ENCODE measurements at places on chromosomes 12 and 14.

GRCh38 chr12:79183926-79184325 is 319.4 kb downstream of the SYT1 start:
- no peak for DNase-seq

DNA sequence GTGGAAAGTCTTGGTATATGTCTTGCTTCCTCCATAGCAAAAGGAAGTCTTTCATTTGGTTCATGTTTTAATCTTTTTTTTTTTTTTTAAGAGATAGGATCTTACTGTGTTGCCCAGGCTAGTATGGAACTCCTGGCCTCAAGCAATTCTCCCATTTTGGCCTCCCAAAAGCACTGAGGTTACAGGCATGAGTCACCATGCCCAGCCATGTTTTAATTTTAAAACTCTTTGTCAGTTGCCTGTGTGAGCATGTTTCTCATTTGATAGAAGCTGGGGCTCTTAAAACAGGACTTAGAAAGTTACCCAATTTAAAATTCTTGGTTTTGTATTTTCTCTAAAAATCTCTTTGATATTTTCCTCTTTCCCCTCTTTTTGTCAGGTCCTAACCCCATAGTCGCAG is 45.0 kb upstream of the REP15 start:
- DNase-seq = no peak

DNA sequence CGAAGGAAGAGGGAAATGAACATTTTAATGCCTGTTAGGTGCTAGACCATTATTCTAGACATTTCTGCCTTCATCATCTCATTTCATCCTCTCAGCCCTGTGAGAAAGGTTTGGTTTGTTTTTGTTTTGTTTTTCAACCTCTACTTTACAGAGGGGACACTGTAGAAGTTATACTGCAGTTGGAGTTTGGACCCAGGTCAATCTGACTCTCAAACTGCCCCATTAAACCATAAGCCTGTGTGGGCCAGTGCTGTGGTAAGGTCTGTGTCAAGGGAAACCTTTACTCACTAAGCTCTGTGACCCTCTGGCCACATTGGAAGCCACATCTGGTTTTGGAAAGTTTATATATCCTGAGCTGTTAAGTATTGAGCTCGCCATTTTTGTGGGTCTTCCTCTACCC is 8.5 kb downstream of the TEAD4 start:
- DNase-seq = no peak

DNA sequence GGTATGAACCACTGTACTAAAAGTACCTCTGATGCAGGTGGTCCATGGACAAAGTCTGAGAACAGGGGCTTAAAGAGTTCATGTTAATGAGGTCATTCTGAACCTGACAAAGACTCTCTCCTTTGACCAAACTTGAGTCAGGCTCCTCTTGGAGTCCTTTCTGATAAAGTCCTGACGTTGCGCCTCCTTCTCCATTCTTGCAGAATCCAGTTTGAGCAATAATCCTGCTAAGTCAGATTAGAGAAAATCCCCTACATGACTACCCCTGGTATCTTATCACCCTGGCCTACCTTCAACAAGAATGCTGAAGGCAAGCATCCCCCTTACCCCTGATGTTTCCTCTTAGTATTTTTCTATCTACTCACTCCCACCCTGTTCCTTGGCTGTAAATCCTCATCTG is 46.0 kb upstream of the ISM2 start:
- no peak for DNase-seq

- DNase-seq = no peak
Measured at GRCh38 chr14:54759982-54760585, 142.5 kb downstream of the GCH1 start.

DNA sequence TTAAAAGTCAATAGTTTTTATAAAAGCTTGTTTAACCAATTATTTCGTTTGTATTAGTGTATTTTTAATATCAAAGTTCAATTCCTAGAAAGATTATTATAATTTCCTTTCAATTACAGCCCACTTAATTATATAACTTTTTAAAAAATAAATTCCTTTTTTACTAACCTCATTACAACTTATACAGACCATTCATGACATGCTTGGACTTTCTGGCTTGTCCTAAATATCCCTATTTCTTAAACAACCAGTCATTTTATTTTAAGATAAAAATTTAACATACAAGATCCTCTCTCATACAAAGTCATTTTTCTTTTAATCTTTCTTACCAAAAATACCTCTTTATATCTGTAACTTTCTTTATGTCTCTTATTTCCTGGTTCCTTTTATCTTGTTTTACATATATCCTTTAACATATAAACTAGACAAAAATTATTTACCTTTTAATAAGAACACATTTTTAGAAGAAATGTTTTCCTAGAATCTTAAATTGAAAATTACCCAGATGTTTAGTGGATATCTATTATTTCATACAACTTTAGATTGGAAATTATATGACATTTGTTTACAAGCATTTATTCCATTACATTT is 10.4 kb upstream of the TMEM263 start:
- DNase-seq = no peak

GRCh38 chr14:54451121-54451601 is 10.0 kb upstream of the CNIH1 start:
- DNase-seq = no peak

GRCh38 chr12:89475203-89475990 is 49.2 kb downstream of the GALNT4 start:
- DNase-seq = no peak

GRCh38 chr12:92130999-92131398 is 14.6 kb downstream of the BTG1 start:
- DNase-seq = no peak

GRCh38 chr14:63647696-63648410 is 6.2 kb upstream of the WDR89 start:
- no peak for DNase-seq

DNA sequence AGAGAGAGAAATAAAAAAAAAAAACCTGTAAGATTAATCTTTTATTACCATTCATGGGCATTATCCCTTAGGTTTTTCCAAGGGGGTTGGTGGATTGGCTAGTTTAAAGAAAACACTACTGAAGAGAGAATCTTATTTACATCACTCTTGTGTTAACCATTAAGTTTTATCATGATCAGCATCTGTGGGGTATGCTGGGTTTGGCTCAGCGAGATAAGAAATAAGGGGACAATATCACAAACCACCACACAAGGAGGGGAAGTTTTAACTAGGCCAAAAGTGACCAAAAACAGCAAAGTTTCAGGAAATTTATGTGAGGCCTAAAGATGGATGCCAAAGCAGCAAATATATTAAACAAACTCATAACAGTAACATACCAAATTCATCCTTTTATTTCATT is 548.6 kb downstream of the SLC16A7 start:
- DNase-seq = no peak

DNA sequence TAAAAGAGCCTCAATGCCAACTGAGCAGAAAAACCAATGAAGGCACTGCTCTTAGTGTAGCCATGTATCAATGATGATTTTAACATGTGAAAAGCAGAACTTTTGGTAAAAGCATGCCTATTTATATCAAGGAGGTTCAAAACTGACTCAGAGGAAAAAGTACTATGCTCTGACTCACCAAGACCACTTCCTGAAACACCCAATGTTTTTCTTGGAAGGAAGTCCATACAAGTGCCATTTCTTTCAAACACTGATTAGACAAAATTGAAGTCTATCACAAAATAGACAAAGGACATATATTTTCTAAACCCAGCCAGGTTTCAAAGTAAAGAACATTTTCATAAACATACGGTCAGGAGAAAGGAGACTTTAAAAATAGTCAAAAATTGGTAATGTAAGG is 88.6 kb downstream of the EPS8 start:
- no peak for DNase-seq

GRCh38 chr12:14836336-14837210 is 6.8 kb downstream of the ART4 start:
- no peak for DNase-seq

DNA sequence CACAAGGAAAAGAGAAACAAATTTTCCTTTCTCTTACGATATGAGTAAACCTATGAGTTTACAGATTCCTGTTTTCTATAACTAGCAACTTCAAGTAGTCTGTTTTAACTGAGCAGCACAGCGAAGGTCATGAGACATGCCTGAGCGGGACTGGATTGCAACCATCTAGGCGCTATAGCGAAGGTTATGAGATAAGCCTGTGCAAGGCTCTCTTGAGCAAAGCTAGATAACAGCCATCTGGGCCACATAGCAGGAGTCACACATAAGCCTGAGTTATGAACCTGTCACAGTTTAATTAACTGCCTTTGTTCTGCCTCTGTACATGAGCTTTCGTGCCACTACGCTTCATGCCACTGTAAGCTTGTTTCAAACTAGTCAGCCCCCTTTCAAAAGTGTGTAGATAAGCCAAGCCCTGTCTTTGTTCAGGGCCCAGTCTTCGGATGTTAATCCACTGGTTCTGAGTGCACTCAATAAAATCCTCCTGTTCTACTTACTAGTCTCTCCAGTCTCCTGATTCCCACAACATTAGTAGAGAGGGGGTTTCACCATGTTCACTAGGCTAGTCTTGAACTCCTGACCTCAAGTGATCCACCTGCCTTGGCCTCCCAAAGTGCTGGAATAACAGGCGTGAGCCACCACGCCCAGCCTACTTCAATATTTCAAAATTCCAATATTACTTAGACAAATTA is 47.1 kb downstream of the SEC23A start:
- DNase-seq = no peak

GRCh38 chr14:75717729-75718128 is 56.7 kb downstream of the TTLL5 start:
- no peak for DNase-seq

DNA sequence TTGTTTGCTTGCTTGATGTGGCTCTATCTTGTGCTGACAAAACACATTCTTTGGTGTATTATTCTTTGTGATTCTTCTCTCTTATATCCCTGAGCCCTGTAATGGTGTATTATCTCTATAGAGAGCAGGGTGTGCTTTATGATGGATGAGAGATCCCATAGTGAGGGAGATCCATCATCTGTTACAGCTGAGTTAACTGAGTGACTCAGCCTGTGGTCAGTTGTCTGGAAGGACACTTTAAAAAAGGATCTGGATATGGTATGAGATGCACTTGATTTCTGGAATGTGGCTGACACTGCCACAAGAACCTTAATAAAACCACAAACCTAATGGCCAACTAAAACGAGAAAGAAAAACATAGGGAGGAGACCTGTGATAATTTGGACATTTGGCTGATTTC is 461.4 kb upstream of the SYT1 start:
- DNase-seq = no peak

DNA sequence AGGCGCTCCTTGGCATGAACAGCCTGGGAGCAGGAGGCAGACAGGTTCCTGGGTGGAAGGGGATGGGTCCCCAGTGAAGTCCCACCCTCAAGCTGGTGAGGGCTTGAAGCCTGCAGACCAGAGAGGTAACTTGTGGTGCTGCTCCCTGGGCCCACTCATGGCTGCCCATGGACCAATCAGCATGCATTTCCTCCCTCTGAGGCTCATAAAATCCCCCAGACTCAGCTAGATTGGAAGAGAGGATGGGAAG is 50.2 kb downstream of the A2M start:
- no peak for DNase-seq

DNA sequence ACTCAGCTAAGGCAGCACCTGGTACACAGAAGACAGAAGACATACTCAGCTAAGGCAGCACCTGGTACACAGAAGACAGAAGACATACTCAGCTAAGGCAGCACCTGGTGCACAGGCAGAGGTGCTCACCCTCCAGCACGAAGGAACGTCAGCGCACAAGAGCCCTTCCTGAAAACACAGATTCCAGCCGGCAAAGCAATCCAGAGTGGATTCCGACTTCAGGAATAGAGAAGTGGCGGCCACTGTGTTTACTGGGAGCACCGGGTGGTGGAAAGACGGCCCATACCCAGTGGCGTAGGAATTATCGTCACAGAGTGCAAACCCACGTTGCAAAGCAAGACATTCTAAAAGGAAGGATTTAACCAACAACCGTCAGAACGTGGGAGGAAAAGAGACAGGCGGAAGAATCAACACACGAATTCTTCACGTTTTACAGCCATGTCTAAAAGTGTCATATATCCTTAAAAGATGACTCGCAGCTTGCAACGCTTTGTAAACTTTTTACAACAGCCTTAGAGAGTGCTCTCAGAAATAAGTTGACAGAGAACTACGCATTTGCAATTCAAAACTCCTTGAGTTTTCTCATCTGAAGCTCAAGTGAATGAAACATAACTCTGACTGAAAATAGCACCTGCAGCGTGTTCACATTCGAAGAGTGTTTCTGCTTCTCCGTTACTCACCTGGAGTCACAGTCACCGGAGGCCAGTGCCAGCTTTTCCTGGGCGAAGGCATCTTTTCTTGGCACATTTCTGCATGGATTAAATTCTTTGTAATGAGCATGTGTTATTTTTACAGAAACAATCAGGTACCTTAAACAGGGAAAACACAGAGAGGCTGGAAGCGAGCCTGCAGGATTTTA is 55.8 kb upstream of the GALNT9 start:
- DNase-seq = no peak

- no peak for DNase-seq
Measured at GRCh38 chr12:110906985-110907384, 13.4 kb downstream of the MYL2 start.

DNA sequence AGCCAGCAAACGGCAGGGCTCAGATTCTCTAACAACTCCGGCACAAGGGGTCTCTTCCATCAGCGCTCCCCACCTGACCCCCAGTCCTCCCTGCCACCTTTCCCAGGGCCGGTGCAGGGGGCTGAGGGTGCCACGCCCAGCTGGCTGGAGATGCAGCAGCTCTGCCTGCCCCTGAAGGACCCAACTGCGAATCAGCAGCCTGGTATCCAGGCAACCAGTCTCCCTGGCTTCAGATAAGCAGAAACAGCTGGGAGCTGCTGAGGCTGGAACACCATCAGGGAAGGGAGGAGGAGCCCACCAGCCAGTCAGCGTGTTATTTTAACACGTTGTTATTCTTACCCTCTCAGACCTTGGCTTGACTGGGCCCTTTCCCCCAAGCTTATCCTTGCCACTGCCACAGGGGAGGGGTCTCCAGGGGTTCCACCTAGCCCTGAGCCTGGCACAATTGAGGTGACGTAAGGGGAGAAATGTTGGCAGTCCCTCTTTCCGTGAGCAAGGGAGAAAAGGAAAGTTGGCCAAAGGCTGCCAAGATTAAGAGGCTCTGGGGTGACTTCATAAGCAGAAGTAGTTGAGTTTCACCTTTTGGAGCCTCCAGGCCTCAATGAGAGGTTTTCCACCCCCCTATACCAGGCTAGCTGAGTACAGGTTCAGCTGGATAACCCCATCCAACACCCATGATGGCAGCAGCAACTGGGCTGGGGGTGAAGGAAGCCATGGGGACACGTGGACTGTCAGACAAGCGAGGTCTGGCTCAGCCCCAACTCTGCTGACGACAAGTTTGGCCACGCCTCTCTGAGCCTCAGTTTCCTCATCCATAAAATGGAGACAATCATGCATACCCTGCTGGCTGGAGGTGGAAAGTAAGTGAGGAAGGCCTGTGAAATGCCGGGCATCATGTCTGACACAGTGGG is 91.1 kb downstream of the IRF2BPL start:
- DNase-seq = no peak

DNA sequence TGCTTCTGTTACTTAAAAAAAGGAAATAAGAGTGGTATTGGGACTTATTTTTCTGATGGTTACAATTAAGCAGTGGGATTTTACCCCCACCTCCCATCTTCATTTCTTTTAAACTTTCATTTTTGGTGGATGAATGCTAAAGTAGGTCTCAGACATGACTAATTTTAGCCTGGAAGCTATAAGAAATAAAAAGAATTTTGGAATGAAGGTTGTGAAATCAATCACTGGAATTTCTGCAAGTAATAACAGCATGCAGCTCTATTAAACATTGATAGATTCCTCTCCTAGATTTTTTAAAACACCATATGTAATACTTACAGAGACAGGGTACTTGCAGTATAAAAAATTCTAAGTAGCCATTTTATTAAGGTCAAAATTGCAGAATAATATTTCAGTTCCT is 164.2 kb upstream of the CLEC14A start:
- no peak for DNase-seq
